ENCODE measurements at places on chromosomes 2 and 18. TPM values are rescaled to one million over a fixed set of nuclear protein-coding genes. Genes with fewer than 3 reads are reported as not detected.

The EDAR gene
- total RNA-seq = not detected

The GCG gene
- not detected for total RNA-seq

The SPEG gene
- not detected for total RNA-seq

The LIMS2 gene
- total RNA-seq = 5.1 TPM

The ZSCAN30 gene
- total RNA-seq = 8.6 TPM

The KHK gene
- 2.4 TPM for total RNA-seq

The NAT8 gene
- not detected for total RNA-seq

The PDCL3 gene
- 12.4 TPM for total RNA-seq

The TMEM200C gene
- not detected for total RNA-seq

The TLK1 gene
- total RNA-seq = 16.9 TPM

The ITPRIPL1 gene
- 3.3 TPM for total RNA-seq
